ENCODE measurements at places on chromosomes 2 and 18. TPM values are rescaled to one million over a fixed set of nuclear protein-coding genes. Genes with fewer than 3 reads are reported as not detected.

The FBLN7 gene
- 7.9 TPM for total RNA-seq

The SCG2 gene
- total RNA-seq, result 0.10 TPM

The IL1A gene
- 0.17 TPM for total RNA-seq

The TCF23 gene
- not detected for total RNA-seq

The SERPINB4 gene
- not detected for total RNA-seq

The KHK gene
- 10.6 TPM for total RNA-seq

The PSMA8 gene
- 1.2 TPM for total RNA-seq

The GKN1 gene
- not detected for total RNA-seq

The CNRIP1 gene
- total RNA-seq, result not detected

The DNAJC5G gene
- not detected for total RNA-seq

The LRATD1 gene
- total RNA-seq, result not detected

The RALB gene
- total RNA-seq, result 46.8 TPM

Data from activated CD4-positive, alpha-beta T cell treated with anti-CD3 and anti-CD28 coated beads, Interleukin-2, amount 10 ng/mL, durations not matched to agents 7 days and 5 days (primary cell).